Activated naive CD4-positive, alpha-beta T cell treated with Interleukin-2 at 50 U/mL for 16 hours (primary cell): ENCODE measurements at places on chromosomes 4 and X.

GRCh38 chrX:254630-255215 lies 26.5 kb upstream of the PLCXD1 start:
- DNase-seq, result no peak

DNA sequence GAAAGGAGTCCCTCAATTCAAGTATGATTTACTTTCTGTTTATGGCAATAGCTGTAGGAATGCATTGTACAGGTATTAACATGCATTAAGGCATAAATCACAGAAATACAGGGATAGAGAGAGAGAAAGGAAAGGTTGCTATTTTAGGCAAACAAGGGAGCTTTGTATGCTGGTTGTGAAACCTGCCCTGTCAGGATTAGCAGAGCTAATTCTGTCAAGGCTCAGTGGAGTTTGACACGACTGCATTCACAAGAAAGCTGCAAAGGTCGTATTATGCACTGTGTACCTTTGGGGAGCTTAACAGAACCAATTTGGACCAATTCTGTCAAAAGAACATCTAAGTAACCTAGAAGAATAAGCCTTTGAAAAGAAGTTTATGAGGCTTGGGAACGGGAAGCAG lies 239.3 kb downstream of the GRIA2 start:
- DNase-seq, result no peak

- peak; percentile 56 for DNase-seq
Observed at GRCh38 chrX:73855546-73855945, 292.5 kb downstream of the CHIC1 start.

GRCh38 chr4:161256716-161257115 lies 907.1 kb downstream of the FSTL5 start:
- no peak for DNase-seq

GRCh38 chr4:55736605-55737183 lies 82.9 kb upstream of the EXOC1L start:
- DNase-seq, result no peak

- DNase-seq, result peak; percentile 27
Observed at GRCh38 chr4:6019316-6020263, 1.4 kb upstream of the C4orf50 start.
